ENCODE measurements at places on chromosomes 1 and 21.

GRCh38 chr1:38064197-38064903, 17.8 kb upstream of the POU3F1 start:
- DNase-seq: no peak

DNA sequence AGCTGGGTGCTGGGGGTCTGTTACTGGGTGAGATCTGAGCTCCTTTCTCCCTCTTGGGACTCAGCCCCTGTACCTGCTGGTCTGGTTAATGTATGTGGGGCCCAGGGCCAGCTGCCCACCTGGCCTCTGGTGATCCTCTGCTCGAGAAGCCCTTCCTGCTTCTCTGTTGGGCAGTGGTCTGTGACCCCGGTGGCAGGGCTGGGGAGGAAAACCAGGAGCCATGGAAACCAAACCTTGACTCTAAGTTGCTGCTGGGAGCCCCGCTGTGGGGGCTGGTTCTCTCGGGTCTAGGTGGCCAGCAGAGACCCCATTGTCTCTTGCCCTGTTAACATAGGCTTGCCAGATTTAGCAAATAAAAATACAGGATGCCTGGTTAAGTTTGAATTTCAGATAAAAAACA, 1.3 kb downstream of the PADI1 start:
- no peak for DNase-seq

GRCh38 chr1:38117444-38117887, 70.9 kb upstream of the POU3F1 start:
- no peak for DNase-seq

- DNase-seq: no peak
Observed at GRCh38 chr1:211580303-211580687, 1.3 kb upstream of the SLC30A1 start.

GRCh38 chr1:237141502-237141901, 99.5 kb downstream of the RYR2 start:
- DNase-seq: no peak

DNA sequence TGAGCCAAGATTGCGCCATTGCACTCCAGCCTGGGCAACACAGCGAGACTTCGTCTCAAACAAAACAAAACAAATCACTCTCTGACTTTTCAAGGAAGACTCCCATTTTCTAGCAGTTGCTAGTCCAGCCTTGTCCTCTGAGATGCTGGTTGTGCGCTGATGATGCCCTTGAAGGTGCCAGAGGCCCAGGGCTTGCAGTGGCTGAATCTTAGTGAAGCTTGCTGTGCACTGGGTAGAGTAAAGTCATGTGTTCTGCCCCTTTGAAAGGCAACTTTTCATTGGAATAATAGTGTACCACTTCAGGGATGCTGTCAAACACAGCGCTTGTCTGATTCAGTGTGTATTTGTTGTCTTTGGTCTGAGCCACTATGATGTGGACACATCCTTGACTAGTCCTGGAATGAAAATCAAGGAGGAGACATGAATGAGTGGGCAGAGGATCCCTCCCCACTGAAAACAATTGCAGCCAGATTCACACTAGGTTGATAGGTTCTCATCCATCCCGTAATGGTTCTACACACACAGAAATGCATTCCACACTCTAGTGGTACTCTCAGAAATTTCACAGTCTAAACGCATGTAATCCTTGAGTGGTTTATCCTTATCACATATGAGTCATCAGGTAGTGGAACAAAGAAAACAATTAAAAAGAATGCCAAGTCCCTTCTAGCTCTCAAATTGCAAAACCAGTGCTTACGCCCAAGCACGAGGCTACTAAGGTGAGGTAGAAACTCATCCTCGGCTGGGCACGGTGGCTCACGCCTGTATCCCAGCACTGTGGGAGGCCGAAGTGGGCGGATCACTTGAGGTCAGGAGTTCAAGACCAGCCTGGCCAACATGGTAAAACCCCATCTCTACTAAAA, 17.8 kb upstream of the TDRD10 start:
- no peak for DNase-seq
